Endodermal cell (in vitro differentiated cells): ENCODE measurements at places on chromosomes 5 and 9. TPM values are rescaled to one million over a fixed set of nuclear protein-coding genes. Genes with fewer than 3 reads are reported as not detected.

DNA sequence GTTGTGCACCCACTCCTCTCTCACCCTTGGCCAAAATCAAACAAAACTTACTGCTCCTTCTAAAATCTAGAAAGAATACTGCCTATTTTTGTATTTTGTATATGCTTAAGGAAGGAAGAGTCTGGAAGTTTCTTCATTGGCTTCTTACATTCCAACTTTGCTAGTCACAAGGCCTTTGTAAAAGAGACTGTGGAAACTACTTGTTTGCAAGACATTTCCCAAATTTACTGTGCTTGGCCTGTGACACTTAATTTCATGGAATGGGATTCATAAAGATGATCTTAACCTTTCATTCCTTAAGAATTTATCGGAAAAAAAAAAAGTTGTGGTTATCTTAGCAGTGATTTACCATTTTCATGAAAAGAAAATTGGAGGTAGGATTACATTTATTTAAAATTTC is 208.9 kb downstream of the VPS13A start:
- no peak for DNase-seq
- H3K27me3 ChIP-seq, result no peaks in the 10 kb centered on the region
- no peak overlapping the region for H3K4me3 ChIP-seq
- no peaks in the 10 kb centered on the region for H3K4me1 ChIP-seq
- peaks cover 7% of the 10 kb centered on the region for H3K36me3 ChIP-seq
- no peak overlapping the region for H3K27ac ChIP-seq

DNA sequence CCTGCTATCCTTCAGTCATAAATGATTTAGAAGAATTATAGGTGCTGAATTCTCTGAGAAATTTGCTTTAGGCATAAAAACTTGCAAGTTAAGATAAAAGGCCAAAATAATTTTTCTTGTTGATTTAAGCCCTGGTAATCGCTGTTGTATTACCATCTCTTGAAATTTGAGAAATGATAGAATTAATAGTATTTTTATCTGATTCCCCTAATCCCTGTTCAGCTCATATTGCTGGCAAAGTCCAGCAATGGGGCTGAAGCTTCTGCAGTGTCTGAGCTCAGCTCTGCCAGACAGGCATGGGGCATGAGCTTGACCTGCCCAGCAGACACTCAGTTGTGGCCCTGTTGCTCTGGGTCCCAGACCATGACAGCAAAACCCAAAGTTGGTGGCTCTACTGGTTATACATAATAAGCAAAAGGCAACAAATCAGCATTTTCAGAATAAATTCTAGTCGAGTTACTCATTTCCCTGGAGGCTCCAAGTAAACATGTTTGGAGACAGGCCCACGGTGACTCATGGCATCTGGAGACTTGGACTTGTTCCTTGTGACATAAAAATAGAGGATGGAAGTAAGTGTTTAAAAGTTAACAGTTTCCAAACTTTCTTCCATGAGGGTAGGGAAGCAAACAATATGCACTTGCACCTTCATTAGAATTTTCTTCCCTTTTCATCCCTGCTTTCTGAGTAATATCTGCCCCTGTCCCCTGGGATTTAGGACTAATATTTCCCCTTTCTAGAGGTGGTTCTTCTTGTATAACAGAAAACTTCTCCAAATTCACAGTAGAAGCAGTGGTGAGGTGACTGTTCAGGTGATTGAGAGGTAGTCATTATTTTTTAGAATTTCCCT is 60.2 kb upstream of the SLC2A8 start:
- H3K27me3 ChIP-seq, result no peaks in the 10 kb centered on the region
- H3K36me3 ChIP-seq, result no peaks in the 10 kb centered on the region
- no peak overlapping the region for H3K4me3 ChIP-seq
- H3K27ac ChIP-seq, result no peak overlapping the region

GRCh38 chr5:98128271-98128670 is 645.2 kb upstream of the RGMB start:
- H3K36me3 ChIP-seq, result peaks cover 14% of the 10 kb centered on the region
- H3K27ac ChIP-seq, result no peak overlapping the region
- H3K4me1 ChIP-seq, result no peaks in the 10 kb centered on the region
- no peak for DNase-seq
- no peaks in the 10 kb centered on the region for H3K27me3 ChIP-seq

DNA sequence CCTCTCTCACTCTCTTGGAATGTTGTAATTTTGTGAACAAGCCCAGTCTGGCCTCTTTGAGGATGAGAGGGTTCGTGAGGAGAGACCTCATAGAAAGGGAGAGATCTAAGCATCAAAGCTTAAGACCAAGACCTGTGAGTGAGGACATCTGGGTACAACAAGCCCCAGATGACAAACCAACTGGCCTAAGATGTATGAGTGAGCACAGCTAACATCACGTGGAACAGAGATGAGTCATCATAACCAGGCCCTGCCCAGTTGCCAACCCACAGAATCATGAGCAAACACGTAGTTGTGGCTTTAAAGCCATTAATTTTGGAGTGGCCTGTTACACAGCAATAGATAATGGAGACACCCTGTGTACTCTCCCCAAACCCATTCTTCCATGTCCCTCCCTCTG is 439.1 kb upstream of the KIF2A start:
- no peaks in the 10 kb centered on the region for H3K36me3 ChIP-seq
- DNase-seq, result no peak
- H3K4me3 ChIP-seq, result no peak overlapping the region
- no peak overlapping the region for H3K27ac ChIP-seq

Gene PCDHGA7
- 1.1 and 1.9 TPM in 2 replicates for total RNA-seq
